ENCODE measurements at places on chromosomes 4 and X.

DNA sequence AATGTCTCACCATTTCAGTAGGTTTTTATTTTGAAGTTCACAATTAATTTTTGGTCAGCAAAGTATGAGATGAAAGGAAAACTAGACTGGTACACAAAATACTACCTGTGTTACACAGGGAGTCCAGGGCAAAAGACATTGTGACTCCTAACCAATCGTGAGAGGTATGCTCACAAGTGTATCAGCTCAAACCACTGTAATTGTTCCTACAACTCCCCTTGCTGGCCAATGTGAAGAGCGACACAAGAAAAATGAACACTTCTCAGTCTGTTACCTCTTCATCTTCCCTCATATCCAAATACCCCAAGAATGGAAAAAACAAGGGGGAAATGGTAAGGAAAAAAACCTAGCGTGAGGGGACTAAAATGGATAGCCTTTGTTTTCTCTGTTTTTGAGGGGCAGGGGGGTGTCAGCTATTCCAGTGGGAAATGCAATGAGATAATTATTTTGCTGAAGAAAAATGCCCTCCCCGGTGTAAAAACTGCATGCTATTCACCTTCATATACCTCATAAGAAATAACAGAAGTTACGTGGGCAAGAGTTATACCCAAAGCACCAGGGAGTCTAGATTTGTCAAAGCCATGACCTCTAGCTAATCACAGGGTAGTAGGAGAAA is 30.6 kb upstream of the NSUN7 start:
- DNase-seq: no peak

DNA sequence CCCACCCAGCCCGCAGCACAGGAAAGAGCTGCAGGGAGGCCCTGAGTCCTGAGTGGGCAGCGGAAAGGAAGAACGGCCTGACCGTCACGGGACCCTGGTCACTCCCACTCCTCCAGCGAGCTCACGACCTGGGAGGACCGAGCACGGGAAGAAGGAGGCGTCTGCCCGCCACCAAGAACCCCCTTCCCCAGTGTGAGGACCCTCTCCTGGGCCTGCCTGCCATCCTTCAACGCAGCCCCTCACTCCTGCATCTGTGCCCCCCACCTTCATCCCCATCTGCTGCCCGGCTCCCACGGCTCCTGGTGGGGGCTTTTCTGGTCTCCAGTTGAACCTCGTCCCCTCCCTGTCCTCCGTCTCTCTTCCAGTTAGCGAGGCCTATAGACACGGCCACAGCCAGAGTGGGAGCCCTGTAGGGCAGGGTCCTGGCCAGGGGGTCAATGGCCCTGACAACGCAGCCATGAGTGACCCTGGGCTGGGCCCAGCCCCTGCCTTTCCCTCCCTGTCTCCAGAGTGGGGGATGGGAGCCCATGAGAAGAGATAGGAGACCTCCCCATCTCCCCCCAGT is 41.3 kb upstream of the MXD4 start:
- DNase-seq: no peak

- peak; percentile 61 for DNase-seq
Observed at GRCh38 chr4:76950052-76950955, 752 bp downstream of the SEPTIN11 start.

GRCh38 chrX:74890676-74891430 is 34.4 kb downstream of the NEXMIF start:
- DNase-seq: no peak

DNA sequence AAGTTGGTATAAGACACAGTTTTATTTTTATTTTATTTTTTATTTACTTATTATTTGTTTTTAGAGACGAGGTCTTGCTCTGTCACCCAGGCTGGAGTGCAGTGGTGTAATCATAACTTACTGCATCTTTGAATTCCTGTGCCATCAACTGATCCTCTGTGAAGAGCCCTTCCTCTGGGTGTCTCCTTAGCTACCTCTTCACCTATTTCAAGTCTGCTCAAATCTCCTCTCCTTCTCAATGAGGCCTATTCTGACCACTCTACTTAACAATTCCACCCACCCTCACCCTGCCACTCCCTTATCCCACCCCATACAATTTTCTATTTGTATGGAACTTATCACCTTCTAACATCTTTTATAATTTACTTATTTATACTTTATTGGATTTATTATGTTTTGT is 183.4 kb downstream of the PPP3CA start:
- no peak for DNase-seq

DNA sequence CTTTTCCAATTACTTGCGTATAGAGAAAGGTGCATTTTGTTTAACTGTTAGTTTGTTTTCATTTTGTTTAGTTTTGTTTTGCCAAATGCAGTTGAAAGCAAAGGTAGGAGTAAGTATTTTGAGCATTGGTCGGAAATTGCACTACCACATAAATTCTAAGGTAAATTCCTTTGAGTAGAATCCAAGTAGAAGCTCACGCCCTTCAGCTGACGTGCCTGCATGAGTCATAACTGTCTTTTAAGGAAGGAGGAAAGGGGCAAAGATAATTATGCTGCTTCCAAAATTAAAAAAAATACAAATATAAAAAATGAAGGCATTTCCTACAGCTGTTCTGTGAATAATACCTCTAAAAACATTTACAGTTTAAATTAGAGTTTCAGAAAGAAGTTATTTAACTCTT is 110.2 kb upstream of the MYOZ2 start:
- DNase-seq: no peak

DNA sequence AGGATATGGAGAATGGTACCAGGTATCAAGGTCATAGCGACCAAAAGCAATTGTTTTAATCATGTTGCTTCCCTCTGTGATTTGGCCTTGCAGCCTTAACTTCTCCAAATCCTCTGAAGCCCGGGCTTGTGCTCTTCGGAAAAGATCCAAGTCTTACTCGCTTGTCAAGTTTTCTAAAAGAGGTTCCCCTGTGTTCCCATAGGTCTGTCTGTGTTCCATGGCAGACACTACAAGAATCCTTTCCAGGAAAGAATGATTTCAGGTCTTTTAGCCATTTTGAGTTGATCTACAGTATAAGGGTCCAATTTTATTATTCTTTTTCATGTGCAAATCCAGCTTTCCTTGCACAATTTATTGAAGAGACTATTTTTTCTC is 710.6 kb upstream of the DIAPH2 start:
- no peak for DNase-seq

- DNase-seq: no peak
Observed at GRCh38 chr4:41551536-41551935, 13.6 kb downstream of the LIMCH1 start.

GRCh38 chr4:181745933-181746625 is 497.1 kb upstream of the TENM3 start:
- DNase-seq: no peak

DNA sequence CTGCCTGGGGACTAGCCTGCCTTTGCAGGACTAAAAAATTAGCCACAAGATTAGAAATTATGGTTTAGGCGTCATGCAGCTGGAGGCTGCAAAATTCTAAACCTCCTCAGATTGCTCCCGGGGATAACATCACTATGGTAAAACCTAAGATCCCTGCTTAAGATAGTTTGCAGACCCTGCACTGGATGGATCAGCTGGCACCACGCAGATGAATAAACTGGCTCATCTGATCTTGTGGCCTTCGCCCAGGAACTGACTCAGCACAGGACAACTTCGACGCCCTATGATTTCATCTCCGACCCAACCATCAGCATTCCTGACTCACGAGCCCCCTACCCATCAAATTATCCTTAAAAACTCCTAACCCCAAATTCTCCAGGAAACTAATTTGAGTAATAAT is 482.4 kb downstream of the SPRY1 start:
- no peak for DNase-seq

GRCh38 chr4:78369679-78370078 is 181.9 kb upstream of the ANXA3 start:
- DNase-seq: no peak

DNA sequence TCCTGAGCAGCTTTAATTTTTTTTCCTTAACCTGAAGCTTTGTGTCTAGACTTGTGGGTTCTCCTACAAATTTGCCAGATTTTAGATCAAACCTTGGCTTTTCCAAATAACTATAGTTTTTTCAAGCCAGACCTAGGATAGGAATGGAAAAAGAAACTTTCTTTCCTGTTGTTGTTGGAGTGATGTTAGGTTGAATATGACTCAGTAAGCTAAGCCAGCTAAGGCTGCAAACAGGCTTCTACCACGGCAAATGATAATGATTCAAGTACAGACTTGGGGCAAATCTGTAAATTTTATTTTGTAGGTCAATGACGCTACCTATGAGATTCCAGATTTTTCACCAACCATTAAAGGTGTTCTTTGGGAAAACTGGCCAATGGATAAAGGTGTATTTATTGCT is 45.6 kb downstream of the WDR19 start:
- DNase-seq: no peak

- no peak for DNase-seq
Observed at GRCh38 chrX:83345298-83345697, 162.8 kb upstream of the POU3F4 start.

GRCh38 chrX:49845701-49846403 is 16.7 kb downstream of the PAGE4 start:
- DNase-seq: no peak

- no peak for DNase-seq
Observed at GRCh38 chr4:166733686-166734085, 500.6 kb downstream of the SPOCK3 start.

DNA sequence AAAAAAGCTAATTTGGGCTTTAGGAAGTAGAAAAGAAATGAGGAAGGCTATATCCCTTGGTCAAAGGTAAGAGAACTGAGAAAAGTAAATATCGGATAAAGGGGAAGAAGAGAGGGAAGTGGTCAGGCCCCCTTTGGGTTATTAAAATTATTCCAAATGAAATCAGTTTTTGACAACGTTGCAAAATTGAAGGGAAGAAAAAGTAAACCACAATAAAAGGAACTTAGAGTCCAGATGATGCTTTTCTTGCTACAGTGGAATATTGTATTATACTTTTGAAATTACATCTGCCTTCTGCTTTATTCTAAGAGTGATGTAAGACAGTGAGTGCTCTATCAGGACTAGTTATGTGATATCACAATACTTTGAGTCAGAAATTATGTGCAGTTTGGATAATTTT is 59.4 kb upstream of the RBPJ start:
- no peak for DNase-seq

GRCh38 chrX:133594156-133594555 is 178.9 kb upstream of the GPC4 start:
- DNase-seq: no peak

DNA sequence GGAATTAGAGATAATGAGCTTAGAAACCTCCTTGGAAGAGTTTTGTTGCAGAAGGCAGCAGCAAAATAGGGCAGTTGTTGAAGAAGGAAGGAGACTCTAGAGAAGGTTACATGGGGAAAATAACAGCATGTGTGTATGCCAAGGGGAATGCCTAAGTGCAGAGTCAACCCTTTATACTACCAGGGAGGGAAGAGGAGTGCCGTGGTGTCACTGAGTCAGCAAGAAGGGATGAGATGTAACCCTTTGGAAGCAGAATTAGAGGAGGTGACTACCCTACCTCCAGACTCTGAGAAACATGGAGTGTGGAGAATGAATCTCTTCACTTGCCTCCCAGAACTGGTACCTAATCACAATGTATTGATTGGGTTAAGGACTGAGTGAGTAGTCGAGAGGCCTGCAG is 6.7 kb upstream of the GABRE start:
- DNase-seq: no peak

GRCh38 chr4:121100093-121100775 is 27.9 kb upstream of the NDNF start:
- no peak for DNase-seq

DNA sequence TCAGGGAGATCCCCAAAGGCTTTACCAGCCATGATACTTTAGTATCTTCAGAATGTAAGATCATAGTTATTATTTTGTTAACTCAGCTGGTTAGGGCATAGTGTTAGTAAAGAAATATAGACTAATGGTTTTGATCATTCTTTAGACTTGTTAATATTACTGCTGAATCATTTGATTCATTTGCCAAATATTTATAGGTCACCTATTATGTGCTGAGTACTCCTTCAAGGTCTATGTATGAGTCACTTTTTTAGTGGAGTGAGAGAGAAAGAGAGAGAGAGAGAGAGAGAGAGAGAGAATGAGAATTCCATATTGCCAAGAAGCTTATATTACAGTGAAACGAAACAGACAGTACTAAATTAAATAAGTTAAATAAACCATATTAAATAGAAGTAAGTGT is 110.3 kb downstream of the UBE2NL start:
- DNase-seq: no peak

DNA sequence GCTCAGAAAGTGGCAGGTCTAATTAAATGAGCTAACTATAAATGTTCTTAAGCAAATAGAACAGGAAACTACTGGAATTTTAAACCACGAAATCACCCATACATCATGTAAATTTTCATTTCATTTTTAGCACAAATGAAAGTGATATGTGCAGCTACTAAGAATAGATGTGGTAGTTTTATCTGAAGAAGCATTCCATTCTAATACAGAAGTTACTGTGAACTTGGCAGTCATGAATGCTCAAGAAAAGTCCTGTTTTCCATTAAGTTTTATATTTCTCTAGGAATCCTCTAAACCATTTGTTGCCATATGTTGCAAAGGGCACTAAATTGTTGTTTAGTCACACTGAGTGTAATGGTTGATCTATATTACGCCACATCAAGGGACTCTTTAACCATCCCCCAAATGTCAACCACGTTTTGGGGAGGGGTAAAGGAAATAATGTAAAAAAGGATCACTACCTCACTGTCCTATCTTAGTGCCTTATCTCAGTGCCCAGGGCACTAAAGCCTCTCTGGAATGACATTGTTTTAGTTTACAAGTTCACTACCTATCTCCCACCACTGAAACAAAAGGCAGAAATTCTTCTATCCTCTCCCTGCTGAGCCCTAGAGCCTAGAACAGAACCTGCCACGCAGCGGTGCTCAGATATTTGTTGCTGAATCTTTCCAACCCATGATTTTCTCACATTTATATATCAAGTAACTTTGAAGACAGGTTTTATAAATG is 118.0 kb downstream of the SHISA3 start:
- no peak for DNase-seq

GRCh38 chr4:162475246-162475645 is 311.4 kb upstream of the FSTL5 start:
- no peak for DNase-seq

GRCh38 chrX:110026099-110026844 is 23.4 kb downstream of the TMEM164 start:
- no peak for DNase-seq

DNA sequence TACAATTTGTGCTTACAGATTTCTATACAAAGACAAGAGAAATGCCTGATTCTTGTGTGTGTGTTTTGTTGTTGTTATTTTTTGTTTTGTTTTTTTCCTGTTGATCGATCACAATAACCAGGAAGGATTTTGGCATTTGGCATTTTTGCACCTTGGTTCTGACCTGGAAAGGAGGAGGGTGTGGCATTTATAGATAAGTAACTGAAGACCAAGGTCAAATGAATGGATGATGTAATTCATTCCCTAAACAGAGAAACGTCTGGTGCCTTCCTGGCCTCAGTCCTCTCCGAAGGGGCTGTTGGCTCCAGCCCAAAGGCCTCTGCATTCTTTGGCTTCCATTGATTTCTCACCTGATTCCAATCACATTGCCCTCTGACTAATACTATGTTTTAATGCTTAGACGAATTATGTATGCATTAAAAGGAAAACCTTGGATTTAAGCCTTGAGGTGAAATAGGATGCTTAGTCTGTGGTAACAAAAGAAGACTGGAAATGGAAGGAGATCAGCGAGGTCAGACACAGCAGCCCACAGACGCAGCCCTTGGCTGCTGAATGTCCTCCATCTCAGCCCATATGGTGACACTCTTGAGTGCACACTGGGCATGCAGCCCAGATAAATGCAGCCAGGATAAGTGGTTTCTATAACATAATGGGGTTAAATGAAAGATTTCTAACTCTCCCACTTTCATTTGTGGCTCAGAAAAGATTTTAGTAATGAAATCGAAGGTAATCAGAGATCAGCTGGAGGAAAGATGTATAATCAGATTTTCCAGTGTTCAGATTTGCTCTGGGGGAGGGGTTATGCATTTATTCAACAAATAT is 60.5 kb upstream of the TRIM2 start:
- DNase-seq: no peak

Data from stimulated activated CD4-positive, alpha-beta T cell treated with anti-CD3 and anti-CD28 coated beads, Interleukin-4, amount 100 ng/mL, for 1 hour (primary cell).